Activated CD4-positive, alpha-beta T cell treated with anti-CD3 and anti-CD28 coated beads for 36 hours (primary cell): ENCODE measurements at places on chromosomes 16 and 17. TPM values are rescaled to one million over a fixed set of nuclear protein-coding genes. Genes with fewer than 3 reads are reported as not detected.
A peak's percentile ranks its signal among the peaks of the same experiment; 100 is the strongest.

KRT222 gene
- not detected for total RNA-seq

DNA sequence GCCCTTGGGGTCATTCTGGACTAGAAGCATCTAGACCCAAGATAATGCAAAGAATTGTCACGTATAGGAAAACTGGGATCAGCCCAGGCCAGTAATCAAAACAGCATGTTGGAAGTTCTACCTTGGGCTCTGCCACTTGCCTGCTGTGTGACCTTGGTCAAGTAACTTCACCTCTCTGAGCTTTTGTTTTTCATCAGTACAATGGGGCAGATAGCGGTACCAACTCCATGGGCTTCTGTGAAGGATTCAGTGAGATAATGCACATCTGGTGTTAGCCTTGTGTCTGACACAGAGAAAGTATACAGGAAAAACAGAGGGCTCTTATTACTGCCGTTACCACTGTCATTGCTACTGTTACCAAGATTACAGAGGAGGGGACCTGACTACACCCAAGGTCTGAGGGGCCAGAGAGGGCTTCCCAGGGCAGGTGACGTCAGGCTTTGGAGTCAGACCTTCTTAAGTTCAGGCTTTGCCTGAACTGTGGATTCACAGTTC is 24.6 kb downstream of the CMIP start:
- DNase-seq: no peak

DNA sequence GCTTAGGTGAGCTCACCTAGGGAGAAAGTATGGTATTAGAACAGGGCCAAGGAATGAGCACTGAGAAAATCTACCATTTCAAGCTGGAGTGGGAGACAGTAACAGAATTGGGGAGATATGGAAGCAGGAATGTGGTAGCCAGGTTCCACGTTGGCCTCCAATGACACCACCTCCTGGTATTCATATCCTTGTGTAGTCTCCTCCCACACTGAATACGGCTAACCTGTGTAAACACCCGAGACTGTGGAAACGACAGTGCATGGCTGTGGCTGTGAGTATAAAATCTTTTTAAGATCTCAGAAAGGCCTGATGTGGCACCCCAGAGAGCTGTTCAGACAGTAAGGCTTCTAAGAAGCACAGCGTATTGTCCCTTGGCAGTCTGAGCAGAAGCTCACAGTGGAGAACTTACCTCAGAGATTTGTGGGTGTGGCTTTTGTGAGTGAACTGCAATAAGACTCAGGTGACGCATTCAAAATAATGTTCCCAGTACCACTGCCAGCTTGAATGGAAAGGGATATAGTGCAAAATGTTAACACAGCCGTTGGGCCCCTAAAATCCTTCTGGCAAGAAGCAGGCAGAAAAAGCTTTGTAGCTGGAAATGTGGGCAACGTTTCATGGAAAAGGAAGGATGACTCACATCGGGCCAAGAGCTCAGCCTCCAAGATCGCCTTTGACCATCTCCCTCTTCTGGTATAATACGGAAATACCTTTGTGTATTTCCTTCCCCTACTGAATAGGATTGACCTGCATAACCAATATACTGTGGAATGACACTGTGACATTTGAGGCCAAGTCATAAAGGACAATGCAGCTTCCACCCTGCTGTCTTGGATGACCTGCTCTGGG is 14.4 kb downstream of the SDR42E1 start:
- no peak for DNase-seq

DNA sequence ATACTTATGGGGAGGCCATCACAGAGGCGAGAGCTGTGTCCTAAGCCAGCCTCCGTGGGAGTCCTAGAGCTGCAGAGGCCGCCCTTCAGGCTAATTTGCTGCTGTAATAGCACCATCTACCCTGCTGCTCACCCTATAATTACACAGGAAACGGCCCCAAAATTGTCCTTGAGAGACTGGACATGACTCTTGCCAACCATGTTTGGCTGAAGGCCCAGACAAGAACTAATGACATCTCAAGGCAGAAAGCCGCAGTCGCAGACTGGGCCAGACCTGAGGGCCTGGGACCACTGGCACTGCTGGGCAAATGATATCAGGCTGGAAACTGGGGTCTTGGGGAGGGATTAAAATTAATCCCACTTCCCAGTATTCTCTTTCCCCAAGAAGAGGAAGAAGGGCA is 24.1 kb downstream of the PSMD7 start:
- DNase-seq: no peak

GRCh38 chr16:82917886-82918595 is 291.3 kb downstream of the CDH13 start:
- no peak for DNase-seq

CCDC40 gene
- total RNA-seq: 0.57 TPM

GRCh38 chr16:88453611-88454522 is 787 bp downstream of the ZFPM1 start:
- peak; percentile 55 for DNase-seq

GRCh38 chr17:11644265-11645212 is 46.3 kb downstream of the DNAH9 start:
- peak; percentile 64 for DNase-seq

DNA sequence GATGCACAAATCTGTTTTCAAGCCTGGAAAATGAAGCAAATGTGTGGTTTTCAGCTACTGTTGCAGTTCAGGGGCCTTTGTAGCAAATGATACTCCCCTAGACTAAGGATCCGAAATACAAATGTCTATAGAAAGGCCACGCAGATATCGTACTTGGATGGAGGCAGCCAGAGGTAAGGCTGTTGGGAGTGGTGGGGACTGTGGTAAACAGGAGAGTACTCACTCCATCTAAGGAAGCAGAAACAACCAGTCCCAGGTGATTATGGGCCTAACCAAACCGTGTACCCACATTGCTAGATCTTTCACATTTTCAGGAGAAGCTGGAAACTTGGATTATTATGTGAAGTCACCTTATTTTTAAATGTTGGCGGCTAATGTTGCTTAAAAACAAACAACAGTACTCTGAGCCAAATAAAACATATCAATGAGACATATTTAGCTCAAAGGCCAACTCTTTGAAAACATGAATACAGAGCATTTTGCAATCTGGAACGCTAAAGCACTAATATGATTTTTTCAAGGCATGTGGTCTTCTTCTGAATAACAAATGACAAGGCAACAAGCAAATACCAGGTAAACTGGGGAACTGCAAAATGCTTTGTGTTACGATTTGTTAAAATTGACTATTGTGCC is 110.1 kb downstream of the YPEL2 start:
- DNase-seq: no peak

GRCh38 chr17:9219631-9220397 is 198.5 kb downstream of the NTN1 start:
- DNase-seq: no peak

- DNase-seq: no peak
These were observed 45.0 kb downstream of the VMP1 start for GRCh38 chr17:59752446-59752845.

DNA sequence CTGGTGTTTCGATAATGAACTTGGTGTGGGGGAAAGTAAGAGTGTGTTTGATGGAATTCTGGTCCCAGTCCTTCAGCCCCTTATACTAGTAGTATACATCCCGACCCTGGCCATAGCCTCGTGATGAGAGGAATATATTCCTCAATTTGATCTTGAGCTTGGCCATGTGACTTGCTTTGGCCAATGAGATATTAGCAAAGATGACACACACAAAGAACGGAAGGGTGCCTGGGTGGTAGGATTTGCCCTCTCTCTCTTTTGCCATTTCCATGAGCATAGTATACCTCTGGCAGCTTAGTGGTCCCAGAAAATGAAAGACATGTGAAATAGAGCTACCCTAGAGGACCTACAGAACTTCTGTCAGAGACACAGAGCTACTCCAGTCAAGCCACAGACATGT is 2.9 kb upstream of the EMP2 start:
- no peak for DNase-seq

DNA sequence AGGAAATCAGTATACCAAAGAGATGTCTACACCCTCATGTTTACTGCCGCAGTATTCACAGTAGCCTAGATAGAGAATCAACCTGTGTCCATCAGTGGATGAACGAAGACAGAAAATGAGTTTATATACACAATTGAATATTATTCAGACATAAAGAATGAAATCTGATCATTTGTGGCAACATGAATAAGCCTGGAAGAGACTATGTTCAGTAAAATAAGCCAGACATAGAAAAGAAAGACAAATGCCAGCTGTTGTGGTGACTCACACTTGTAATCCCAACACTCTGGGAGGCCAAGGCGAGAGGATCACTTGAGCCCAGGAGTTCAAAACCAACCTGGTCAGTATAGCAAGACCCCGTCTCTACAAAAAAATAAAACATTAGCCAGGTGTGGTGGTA is 16.1 kb downstream of the NUDT16L1 start:
- DNase-seq: no peak

DNA sequence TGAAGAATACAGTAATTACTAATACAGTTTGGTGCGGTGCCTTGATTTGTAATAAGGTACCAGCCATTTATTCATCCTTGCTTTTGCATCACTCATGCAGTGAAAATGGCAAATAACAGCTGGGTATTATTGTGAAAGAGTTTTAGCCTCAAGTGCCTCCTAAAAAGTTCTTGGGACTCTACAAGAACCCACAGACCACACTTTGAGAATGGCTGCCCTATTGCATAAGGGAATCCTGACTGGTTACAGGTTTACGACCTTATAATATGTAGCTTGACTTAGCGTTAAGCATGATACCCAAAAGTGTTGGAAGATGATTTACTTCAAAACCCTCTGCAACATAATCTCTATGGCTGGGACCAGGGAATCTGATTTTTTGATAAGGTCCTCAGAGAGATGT is 4.2 kb downstream of the MYH13 start:
- DNase-seq: no peak

GRCh38 chr16:76897816-76898215 is 293.2 kb upstream of the MON1B start:
- no peak for DNase-seq

DNA sequence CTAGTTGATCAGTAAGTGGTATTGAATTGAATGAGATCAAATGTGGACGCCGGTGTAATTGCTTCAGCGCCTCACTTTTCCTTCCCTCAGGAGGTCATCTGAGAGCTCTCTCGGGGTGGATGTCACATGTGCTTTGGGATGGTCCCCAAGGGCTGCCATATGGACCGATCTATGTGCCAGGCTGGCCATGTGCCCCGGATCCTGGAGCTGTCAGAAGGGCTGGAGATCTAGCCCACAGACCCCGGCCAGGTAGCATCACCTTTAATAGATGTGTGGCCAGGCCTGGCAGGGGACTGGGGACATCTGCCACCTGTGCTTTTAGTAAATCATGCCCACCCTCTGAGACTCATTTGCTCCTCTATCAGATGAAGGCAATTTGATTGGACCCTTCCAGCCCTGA is 95.3 kb upstream of the CRHR1 start:
- no peak for DNase-seq

DNA sequence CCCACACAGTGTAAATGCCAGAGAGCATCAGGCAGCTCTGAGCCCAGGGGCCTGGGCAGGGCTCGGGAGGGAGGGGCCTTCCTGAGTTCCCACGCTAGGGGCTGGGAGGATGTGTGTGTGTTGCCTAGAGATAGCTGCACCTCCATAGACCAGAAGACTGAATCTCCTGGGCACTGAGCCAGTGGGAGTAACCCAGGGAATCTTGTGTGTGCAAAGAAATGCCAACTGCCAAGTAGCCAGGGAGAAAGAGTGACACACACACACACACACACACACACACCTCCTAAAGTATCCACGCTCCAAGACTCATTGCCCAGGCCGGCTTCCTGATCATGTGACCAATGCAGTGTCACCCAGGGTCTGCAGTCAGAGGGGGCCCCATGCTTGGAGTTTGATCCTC is 166.2 kb upstream of the RPL38 start:
- DNase-seq: no peak

CCR7 gene
- total RNA-seq: 389 TPM

MRPL28 gene
- total RNA-seq: 90.2 TPM

KARS1 gene
- 332 TPM for total RNA-seq

DNA sequence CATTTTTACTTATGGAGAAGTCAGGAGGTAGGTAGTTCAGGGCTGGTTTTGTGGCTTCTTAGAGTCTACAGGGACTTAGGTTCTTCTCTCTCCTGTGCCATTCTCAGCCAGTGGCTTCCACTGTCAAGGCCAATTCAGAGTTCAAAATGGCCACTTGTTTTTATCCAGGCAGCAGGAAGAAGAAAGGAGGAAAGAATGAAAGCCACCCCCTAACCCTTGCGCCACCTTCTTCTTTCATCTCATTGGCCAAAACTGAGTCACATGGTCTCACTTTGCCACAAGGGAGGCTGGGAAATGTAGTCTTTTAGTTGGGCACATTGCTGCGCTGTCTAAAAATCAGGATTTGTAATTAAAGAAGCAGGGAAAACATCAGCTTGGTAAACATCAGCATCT is 60.8 kb upstream of the MED9 start:
- DNase-seq: peak; percentile 46

DNA sequence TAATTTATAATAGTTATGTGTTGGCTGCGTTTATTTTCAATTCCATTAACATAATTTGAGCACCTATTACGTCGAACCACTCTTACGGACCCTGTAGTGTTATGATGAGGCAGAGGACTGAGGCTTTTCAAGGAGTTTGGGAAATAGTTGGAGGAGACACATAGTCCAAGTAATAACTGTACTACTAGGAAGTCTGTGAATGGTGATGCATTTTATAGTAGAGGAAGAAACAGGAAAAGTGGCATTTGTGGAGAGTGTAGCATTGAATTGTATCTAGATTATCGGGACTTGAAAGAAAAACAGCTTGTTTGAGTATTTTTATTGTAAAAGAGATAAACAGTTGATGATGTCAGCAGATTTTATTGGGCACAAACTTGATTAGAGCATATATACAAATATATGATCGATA is 1.7 kb downstream of the NFATC3 start:
- no peak for DNase-seq

- DNase-seq: no peak
These were observed 351.2 kb downstream of the SEC14L1 start for GRCh38 chr17:77491921-77492445.

DNA sequence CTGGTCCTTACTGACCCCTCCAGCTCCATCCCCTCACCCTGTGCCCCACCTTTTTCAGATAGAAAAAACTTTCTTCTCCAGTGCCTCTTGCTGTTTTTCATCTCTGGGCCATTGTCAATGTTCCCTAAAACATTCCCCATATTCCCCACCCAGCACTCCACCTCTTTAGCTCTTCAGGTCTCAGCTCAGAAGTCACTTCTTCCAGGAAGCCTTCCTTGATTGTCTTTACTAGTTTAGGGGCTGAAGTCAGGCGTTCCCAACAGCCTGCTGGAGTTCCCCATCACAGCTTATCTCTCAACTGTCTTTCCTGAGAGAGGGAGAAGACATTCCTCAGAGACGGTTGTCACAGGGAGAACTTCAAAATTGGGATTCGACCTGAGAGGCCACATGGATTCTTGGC is 1.3 kb upstream of the MMP2 start:
- no peak for DNase-seq

- DNase-seq: peak; percentile 54
These were observed 11.6 kb upstream of the CBX4 start for GRCh38 chr17:79850571-79851460.

DNA sequence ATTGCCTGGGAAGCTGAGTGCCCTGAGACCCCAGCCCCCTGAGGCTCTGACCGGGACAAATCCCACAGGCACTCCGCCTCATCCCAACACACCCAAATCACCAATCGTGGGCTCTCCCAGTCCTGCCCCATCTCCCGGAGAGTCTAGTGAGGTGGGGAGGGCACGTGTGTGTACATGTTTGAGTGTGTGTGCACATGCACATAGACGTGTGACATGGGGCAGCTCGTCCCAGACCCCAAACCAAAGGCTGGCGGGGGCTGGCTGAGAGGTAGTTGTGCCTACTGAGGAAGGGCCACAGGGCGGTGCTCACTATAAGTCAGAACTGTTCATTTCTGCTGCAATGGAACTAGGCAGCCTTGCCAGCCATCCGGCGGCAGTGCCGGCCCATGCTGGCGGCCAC is 8.6 kb downstream of the SNAI3 start:
- DNase-seq: no peak
